Cardiac ventricle fibroblast (primary cell): ENCODE measurements at places on chromosomes 1 and 21. TPM values are rescaled to one million over a fixed set of nuclear protein-coding genes. Genes with fewer than 3 reads are reported as not detected.

CNKSR1 gene
- total RNA-seq, result 0.81 TPM in 1 of 2 replicates, not detected in the other

CFAP107 gene
- total RNA-seq, result not detected in 2 replicates

CASQ1 gene
- not detected in 2 replicates for total RNA-seq

CDCP2 gene
- not detected in 2 replicates for total RNA-seq

LCE2C gene
- total RNA-seq, result not detected in 2 replicates

DCDC2B gene
- not detected in 2 replicates for total RNA-seq

SYCP1 gene
- not detected in 2 replicates for total RNA-seq

MCOLN2 gene
- 0.20 and 0.56 TPM in 2 replicates for total RNA-seq
